ENCODE measurements at places on chromosomes 3 and 15.

DNA sequence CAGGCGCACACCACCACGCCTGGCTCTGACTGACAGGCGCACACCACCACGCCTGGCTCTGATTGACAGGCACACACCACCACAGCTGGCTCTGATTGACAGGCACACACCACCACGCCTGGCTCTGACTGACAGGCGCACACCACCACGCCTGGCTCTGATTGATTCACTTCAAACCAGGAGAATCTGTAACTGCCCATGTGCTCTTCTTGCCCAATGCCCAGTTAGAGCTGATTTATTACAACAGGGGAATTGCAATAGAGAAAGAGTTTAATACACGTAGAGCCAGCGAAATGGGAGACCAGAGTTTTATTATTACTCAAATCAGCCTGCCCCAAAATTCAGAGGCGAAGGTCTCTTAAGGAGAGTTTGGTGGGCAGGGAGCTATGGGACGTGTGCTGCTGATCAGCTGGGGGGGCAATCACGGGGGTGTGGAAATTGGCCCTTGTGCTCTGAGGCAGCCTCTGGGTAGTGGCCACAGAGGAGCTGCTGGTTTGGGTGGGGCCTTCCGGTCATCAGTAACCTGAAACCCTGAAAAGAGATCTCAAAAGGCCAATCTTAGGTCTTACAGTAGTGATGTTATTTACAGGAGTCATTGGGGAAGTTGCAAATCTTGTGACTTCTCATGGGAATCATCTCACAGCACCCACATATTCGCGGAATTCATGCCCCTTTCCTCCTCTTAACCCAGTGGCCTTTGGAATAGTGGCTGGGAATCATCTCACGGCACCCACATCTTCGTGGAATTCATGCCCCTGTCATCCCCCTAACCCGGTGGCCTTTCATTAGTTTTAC is 63.8 kb upstream of the TFRC start:
- no peak for DNase-seq

DNA sequence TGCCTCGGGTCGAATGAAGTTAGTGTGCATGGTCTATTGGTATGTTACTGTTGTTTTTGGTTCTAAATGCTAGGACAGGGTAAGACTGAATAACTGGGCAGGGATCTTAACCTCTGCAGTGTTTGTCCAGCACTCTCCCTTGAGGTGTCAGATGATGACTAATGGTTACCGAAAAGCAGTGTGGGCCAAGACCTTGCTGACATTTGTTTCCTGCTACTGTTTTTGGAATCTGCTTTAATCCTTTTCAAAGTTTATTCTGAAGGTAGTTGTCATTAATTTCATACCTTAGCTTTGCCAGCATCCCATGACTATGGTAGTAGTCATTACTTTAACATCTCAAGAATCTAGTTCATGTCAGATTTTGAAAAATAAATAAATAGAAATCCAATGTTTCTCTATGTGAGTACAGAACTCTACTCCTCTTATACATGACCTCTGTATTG is 117.0 kb downstream of the P3H2 start:
- no peak for DNase-seq

DNA sequence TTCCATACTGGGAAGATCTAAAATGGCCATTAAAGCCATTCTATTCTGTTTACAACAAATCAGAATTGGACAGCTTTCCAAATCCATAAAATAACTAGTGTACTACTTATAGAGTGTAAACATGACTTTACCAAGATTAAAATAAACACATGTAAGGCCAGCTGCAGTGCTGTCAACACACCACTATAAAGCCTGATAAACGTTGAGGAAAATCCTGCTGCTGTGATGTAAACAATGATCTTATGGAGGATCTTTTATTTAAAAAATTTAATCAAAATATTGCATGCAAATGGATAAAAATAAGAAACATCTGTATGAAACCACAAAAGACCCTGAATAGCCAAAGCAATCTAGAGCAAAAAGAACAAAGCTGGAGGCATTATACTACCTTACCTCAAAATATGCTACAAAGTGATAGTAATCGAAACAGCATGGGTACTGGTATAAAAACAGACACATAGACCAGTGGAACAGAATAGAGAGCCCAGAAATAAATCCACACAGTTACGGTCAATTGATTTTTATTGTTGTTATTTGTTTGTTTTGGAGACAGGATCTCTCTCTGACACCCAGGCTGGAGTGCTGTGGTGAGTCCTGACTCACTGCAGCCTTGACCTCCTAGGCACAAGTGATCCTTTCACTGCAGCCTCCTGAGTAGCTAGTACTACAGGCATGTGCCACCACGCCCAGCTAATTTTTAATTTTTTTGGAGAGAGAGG is 428.8 kb upstream of the C2CD4B start:
- DNase-seq, result no peak

DNA sequence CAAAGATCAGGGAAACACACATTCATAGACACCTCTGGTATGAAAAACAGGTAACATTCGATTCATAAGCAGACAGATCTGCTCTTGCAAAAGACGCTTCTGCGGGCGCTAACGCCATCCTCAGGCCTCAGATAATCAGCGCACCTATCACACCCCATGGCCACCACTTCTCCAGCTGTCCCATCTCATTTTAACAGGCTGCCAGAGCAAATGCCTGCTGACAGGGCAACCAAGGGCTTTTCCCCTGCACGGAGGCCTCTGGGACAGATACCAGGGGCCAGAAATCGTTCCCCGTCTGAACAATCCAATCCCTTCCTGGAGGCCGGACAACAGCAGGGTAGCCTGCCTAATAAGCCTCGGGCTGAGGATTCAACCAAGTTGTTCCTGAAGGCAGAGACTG is 15.2 kb downstream of the ABCC5 start:
- no peak for DNase-seq

GRCh38 chr3:150490277-150490986 is 55.9 kb downstream of the SERP1 start:
- no peak for DNase-seq

GRCh38 chr15:70415398-70415797 is 317.7 kb upstream of the TLE3 start:
- DNase-seq, result no peak

GRCh38 chr3:15612001-15612400 is 10.5 kb downstream of the BTD start:
- no peak for DNase-seq

DNA sequence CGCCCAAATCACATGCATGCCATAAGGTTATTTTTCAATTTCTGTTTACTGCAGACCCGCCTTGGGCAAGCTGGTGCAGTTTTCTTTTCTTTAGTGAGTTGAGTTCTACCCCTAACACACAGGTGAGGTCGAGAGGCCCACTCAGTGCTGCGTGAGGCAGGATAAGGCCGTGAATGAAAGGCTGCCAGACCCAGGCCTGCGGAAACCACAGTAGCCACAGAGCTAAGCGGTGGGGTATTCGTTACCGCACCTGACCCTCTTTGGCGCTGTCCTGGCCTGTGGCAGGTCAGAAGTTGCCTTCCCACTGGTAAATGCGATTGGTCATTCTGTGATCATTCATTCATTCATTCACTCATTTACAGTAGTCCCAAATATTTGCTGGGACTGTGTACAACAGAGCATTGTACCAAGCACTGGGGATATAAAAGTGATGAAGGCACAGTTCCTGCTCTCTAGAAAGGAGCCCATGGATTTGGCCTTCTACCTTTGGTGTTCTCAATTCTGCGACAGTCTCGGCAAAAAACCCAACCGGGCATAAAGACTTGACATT is 144.8 kb downstream of the XXYLT1 start:
- no peak for DNase-seq

DNA sequence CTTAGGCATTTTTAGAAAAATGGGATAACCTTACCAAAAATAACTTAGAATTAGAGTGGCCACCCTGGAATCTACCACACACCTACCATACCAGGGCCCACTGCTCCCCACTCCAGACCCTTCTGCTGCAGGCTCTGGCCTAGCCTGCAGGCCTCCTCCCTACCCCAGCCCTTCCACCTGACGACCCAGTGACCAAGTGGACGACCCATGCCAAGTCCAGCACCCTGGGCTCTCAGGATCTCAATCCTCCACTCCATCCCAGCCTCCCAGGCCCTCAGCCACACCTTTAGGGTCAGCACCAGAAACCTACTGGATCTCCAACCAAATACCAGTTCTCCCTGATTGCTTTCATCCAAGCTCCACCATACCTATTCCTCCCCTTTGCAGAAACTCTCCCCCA is 145.8 kb downstream of the TPRA1 start:
- DNase-seq, result no peak

- no peak for DNase-seq
Observed at GRCh38 chr3:42508562-42508961, 6.1 kb downstream of the VIPR1 start.

DNA sequence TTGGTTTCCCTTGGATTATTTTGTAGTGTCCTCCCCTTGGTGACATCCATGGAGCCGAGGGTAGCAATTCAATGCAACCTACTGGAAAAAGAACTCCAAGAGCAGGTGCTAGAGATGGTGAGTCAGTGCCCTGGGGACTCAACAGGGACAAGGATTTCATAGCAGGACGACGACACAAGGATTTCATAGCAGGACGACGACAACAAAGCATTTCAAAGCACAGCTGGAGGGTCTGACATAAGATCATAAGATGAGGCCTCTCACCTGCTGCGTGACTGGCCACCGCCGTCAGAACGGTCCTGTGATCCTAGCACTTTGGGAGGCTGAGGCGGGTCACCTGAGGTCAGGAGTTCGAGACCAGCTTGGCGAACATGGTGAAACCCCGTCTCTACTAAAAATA is 22.5 kb downstream of the NRROS start:
- DNase-seq, result no peak

DNA sequence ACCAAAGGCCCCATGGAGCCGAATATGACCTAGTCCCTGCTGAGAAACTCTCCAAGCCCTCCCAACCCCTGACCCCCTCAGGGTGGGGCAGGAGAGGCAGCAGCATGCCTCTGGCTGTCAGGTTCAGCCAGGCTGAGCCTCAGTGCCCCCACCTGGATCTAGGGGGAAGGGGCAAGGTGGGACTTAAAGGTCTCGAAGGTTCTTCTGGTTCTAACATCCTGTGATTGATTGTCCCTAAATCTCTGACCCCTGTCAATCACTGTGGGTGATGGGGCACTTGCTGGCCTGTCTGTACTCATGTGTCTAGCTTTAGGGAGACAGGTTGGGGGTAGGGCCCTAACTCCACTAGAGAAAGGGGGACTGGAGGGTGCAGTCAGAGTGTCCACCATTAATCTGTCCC is 13.8 kb downstream of the NBEAL2 start:
- no peak for DNase-seq

DNA sequence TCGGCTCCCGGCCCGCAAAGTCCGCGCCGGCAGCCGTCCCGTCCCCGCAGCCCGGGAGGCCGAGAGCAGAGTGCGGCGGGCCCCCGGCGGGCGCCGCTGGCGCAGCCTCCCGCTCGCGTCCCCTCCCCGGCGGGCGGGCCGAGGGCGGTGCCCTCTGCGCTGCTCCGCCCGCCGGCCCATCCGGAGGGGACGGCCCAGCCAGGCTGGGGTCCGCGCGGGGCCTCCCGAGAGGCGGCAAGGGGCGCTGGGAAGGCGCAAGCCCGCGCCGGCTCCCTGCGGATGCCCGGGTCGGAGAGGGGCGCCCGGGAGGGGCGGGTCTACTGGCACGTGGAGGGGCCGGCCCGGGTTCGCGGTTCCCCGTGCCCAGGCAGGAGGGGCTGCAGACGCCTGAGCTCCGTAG is at the start of the genes CLCN2 and POLR2H:
CLCN2 (minus strand) TSS at position 74 of the 400 bp plus-strand sequence. CDS start 126 bp downstream, outside the sequence.
POLR2H (plus strand) TSS at position 179 of the 400 bp plus-strand sequence. CDS start 1,783 bp downstream, outside the sequence.
- no peak for DNase-seq

DNA sequence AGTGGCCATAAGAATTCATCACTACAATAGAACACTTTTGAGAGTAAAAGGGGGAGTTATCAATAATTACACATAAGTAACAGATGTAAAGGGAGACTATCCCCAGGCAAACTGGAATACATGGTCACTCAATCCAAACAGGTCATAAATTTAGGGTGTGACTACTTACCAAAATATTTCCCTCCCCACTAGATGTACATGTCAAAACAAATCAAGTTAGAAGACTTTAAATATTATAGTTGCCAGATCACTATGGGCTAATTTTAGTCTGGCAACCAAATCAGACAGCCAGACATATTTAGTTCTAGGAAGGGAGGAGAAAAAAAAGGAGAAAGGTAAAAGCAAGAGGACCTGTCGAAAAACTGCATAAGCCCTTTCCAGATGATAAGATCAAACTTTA is 23.1 kb downstream of the SLC24A5 start:
- no peak for DNase-seq

DNA sequence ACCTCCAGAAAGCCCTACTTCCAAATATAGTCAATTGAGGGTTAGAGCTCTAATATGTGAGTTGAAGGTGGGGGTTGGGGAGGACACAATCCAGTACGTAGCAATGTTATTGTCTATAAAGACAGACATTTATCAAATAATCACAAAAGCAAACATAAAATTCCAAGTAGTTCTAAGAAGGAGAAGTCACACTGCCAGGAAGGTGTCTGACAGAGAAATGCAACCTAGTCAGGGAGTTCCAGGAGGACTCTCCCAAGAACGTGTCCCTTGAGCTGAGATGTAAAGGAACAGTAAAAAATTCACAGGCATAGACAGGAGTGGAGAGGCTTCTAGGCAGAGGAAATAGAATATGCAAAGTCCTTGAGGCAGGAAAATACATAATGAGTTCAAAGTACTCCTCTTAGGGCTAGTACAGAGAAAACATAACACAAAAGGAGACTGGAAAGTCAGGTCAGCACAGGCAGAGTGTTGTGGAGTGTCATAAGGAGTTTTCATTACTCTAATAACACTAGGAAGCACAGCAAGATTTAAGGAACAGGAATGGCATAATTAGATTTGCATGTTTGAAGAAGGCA is 277.6 kb upstream of the STT3B start:
- no peak for DNase-seq

DNA sequence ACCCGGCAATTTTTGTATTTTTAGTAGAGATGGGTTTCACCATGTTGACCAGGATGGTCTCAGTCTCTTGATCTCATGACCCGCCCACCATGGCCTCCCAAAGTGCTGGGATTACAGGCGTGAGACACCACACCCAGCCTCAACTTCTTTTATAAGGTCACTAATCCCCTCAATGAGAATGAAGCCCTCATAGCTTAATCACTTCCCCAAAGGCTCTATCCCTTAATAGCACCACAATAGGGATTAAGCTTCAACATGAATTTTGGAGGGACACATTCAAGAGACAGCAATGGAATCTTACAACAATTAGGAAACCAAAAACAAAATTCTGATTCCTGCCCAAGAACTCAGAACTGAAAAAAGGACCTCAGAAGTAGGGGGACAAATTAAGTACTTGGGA is 126.8 kb downstream of the ATP1B3 start:
- DNase-seq, result no peak

- DNase-seq, result no peak
Observed at GRCh38 chr3:16349986-16350596, 85.1 kb downstream of the OXNAD1 start.
